ENCODE measurements at places on chromosomes 4 and X.

DNA sequence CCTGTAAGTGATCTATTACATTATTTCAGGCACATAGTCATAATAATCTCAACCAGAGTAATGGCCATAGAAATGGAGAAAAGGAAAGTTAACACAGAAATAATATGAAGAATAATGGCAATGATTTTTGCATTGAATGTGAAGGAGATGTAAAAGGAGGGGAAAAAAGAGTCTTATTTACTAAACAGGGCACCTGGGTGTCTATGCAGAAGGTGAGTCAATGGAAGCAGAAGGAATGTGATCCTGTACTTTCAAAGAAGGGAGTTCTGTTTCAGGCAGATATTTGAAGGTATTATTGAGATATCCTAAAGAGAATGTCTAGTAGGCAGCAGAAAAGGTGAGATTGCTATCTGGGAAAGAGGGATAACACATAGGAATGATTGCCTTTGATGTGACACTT lies 279.9 kb downstream of the INPP4B start:
- no peak for DNase-seq

DNA sequence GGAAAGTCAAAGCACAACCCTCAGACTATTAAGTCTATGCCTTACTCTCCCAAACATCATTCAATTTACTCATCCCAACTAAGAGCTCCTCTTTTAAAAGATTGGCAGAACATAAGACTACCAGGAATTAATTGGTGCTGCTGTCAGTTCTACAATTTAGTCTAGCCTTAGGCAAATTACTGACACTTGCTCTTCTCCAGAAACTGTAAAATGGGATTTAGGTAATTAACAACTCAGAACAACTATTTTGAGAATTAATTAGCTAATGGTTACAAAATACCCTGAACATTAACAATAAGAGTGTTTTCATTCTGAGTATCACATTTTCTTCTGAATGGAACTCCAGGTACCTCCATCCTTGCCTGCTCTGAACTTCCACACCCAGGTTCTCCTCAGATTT lies 36.2 kb upstream of the RBM47 start:
- no peak for DNase-seq

GRCh38 chr4:151195801-151196200 lies 81.2 kb upstream of the PRSS48 start:
- DNase-seq: no peak

DNA sequence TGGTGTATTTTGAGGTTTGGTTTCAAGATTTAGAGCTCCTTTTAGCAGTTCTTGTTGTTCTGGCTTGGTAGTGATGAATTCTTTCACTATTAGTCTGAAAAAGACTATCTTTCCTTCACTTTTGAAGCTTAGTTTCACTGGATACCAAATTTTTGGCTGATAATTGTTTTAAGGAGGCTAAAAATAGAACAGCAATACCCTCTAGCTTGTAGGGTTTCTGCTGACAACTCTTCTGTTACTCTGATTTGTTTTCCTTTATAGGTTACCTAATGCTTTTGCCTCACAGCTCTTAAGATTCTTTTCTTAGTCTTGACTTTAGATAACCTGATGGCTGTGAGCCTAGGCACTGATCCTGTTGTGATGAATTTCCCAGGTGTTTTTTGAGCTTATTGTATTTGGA lies 33.6 kb upstream of the HEPH start:
- DNase-seq: no peak

DNA sequence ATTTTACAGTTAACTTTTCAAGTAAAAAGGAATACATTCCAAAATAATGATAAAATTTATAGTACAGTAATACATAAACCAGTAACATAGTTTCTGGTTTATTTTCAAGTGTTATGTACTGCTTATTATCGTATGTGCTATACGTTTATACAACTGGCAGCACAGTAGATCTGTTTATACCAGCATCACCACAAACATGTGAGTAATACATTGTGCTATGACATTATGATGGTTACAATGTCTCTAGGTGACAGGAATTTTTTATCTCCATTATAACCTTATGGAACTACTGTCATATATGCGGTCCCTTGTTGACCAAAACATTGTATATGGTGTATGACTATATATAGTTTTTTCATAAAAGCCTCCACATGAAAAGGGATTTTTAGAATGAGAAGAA lies 256.9 kb downstream of the ANKRD50 start:
- no peak for DNase-seq

- DNase-seq: no peak
Observed at GRCh38 chrX:12974796-12975669, at the start of gene TMSB4X. TMSB4X (plus strand) TSS chrX:12975110.

- DNase-seq: no peak
Observed at GRCh38 chr4:38411981-38412536, 251.9 kb upstream of the KLF3 start.

DNA sequence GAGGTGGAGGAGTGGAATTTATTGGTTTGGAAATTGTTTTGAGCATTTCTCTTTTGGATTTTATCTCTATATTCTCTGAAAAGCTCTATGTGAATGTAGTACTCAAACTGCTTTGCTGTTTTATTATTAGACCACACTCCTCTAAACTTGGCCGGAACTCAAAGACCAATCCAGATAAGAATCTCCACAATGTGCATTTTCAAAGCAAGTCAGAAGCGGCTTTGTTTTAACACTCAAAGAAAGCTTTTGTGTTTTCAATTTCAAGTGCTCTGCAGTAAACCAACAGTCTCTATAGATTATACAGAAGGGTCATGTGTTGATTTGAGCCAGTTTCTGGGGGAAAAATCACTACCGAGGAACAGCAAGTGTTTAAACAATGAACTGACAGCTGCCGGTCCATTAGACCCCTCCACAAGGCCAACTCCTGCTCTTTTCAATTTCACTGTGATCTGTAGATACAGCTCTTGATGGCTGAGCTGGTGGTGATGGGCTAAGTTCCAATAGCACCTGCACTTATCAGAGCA lies 79.4 kb downstream of the FTHL17 start:
- DNase-seq: no peak

- peak; percentile 83 for DNase-seq
Observed at GRCh38 chrX:29555465-29556091, 659.8 kb upstream of the MAGEB2 start.

DNA sequence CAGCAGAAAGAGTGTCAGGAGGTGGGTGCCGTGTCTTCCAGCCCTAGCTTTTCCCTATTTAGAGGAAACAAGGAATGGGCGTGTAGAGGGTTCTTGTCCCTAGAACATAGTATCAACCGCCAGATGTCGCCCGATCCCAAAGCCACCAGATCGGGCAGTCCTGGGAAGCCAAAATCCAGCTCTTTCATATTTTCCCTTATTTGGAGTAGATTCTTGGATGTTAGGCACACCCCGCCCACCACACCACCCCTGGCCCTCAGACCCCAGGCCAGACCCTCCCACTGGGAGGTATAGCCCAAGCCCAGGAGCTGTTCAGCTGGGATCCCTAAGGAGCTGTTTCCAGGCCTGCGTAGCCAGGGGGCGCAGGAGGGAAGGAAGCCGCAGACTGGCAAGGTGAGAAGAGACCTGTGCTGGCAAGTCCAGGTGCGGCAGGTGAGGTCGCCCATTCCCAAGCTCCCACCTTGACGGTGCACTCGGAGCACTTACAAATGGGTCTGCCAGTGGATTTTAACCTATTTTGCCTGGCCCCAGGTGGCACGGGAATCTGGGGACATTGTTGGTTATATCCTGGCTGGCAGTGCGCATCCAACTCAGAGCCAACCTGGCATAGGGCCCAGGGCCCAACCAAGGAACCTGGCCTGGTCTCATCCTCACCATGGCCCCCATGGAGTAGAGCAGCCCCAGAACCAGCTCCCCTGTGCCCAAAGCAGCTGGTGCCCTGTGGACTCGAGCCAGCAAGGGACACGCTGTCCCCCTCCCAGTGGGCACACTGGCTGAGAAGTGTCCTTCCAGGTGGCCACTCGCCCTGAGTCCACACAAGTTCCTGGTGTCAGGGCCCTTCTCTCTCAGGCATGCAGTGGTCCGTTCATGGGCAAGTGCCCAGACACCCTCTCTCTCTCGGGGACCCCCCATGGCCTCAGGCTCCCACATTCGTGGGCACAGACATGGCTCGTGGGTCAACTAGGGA lies 811 bp downstream of the FLNA start:
- no peak for DNase-seq

- no peak for DNase-seq
Observed at GRCh38 chr4:113145519-113146291, 96.3 kb downstream of the ANK2 start.

- DNase-seq: no peak
Observed at GRCh38 chr4:34516524-34516923, 1727.8 kb downstream of the ARAP2 start.

GRCh38 chr4:18458465-18458864 lies 436.9 kb upstream of the LCORL start:
- no peak for DNase-seq

DNA sequence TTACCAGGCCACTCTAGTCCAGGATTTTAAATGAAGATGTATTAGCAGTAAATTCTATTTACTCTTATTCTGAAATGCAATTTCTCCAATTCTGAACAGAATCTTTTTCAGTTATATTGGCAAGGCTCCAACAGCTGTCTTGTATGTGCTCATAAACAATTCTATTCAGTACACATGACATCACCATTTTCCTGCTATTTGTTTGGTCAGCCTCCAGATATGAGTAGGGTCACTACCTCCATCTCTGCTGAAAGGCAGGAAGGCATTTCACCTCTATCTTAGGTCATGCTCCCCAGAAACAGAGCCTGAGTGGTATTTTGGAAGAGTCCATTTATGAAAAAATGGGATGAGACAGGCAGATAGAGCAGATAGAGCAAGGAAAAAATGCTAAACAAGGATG lies 151.1 kb upstream of the ADGRL3 start:
- DNase-seq: no peak

GRCh38 chr4:105025263-105026017 lies 121.2 kb upstream of the TET2 start:
- no peak for DNase-seq

DNA sequence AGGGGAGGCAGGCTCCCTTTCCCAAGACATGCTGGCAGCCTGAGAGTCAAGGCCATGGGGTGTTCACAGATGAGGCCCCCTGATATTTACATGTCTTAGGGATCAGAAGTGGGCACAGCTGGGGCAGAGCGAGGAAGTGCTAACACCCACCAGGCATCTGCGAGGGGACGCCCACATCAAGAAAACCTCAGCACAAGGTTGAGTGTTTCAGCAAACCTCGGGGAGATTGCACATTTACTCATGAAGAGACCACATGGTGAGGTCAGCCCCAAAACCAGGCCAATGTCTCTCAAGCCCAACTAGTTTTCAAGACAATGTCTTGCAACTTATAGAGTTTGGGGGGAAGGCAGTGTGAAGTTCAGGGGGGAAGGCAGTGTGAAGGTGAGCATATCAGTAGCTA lies 55.2 kb downstream of the CLNK start:
- DNase-seq: no peak

DNA sequence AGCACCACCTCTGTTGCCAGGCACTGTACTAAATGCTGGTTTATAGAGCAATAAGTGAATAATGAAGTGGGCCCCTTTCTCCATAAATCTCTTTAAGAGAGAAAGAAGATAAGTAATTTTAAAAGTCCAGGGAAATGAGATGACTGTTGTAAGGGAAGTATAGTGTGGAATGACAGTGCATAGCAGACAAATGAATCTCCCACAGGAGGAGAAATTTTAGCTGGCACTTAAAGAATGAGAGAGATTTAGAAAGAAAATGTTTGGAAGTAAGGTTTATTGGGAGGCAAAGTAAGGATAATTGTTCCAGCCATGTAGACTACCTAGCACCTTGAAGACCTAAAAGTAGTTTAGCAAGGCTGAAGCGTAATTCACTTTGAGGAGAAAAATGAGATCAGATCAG lies 1081.1 kb upstream of the PABPC4L start:
- DNase-seq: no peak

GRCh38 chr4:170399581-170400293 lies 310.0 kb upstream of the AADAT start:
- no peak for DNase-seq

GRCh38 chr4:142547974-142548373 lies 298.1 kb downstream of the INPP4B start:
- no peak for DNase-seq

DNA sequence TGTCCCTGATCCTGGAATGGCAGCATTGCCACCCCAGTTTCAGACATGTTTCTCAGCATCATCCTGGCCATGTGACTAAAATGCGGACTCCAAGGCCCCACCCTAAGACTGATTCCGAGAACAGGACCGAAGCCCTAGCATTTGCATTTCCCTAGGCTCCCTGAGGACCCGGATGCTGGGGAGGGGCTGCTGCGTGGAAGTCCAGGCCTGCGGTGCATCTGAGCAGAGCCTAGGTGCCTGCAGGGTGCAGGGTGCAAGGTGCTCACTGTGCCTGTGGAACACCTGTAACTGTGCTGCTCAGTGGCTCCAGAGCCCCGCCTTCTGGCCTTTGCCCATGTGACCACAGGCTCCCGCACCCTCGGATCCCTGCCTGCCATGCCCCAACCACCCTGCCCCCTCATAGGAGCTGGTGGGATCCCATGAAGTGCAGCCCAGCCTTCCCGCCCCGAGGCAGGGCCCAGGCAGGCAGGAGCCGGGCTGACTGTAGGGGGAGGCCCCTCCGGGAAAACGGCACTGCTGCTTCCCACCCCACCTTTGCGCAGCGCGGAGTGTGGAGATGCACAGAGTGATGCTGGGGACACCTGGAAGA lies 14.9 kb downstream of the PNMA6F start:
- no peak for DNase-seq

DNA sequence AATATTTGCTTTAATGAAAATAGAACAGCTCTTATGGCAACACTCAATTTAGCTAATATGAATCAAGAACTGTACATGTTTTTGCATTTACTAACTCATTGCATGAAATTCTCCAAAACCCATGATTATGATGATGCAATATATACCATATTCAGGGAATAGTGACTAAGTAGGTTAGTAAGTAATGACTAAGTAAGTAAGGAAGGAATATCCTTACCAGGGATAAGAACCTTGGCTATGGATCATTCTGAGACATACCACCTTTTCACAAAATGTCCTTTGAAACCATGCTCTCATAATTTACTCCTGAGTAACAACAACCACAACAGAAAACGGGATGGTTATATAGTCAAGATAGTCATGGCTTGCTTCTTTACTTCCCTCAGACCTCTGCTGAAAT lies 1513.0 kb downstream of the STIM2 start:
- DNase-seq: no peak

DNA sequence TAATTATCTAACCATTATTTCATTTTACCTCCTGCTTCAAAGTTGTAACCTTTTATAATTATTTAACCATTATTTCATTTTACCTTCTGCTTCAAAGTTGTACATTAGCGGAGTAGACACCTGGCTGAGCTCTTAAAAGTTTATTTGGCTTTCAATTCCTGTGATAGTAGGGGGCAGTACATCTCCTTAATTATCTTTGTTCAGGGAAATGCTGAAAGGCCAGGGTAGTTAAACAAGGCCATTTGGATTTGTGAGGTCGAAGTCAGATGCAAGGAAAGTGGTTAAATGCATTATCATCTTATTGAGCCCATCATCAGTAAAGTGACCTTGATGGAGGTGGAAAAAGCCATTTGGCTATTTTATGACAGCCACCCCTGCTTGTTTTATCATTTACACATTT lies 210.6 kb downstream of the TENM3 start:
- DNase-seq: no peak

DNA sequence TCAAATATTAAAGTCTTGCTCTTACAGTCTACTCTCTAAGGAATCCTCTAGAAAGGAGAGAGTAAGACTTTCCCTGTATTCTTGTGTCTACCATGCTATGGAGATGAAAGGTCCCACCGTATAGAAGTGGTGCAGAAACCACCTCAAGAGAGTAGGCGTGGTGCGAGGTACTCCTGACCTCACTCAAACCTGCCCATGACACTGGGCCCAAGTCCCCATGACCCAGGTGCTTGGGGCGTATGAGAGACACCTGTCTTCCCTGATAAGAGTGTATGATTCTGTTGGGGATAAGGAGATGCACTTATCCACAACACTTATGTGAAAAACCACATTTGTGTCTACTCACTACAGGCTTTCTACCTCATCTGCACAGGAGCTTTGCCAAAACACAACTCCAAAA lies 55.0 kb upstream of the STS start:
- no peak for DNase-seq
